ENCODE measurements at places on chromosomes 3 and 15. TPM values are rescaled to one million over a fixed set of nuclear protein-coding genes. Genes with fewer than 3 reads are reported as not detected.
A peak's percentile ranks its signal among the peaks of the same experiment; 100 is the strongest.

- DNase-seq = no peak
Measured at GRCh38 chr3:60250206-60250605, 1001.0 kb downstream of the FHIT start.

GRCh38 chr3:107676469-107677309, 153.9 kb downstream of the BBX start:
- DNase-seq = no peak

DNA sequence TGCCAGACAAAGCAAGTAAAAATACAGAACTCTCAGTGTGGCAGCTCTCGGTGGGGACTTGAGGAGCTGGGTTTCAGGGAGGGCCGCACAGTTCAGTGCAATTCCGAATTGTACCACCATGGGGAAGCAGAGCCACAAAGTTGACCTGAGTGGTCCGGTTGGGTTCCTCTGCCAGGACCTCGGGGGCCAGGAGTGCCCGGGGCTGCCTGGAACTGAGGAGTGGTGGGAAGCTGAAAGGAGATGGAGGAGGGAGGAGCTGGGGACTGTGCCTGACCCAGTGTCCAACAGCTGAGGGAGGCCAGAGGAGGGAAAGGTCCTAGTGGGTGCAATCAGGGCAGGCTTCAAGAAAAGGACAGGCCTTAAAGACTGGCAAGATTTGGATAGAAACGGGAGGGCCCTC, 32.2 kb upstream of the TRH start:
- peak; percentile 82 for DNase-seq

- DNase-seq = no peak
Measured at GRCh38 chr3:136351351-136351750, 101.2 kb downstream of the PCCB start.

- no peak for DNase-seq
Measured at GRCh38 chr15:91525751-91526150, 327.8 kb upstream of the SLCO3A1 start.

- peak; percentile 29 for DNase-seq
Measured at GRCh38 chr15:66387163-66388042, 691 bp downstream of the MAP2K1 start.

GRCh38 chr15:101445562-101446517, 43.7 kb downstream of the PCSK6 start:
- DNase-seq = no peak

GRCh38 chr3:159451067-159451466, 537.6 kb upstream of the IL12A start:
- DNase-seq = no peak

GRCh38 chr3:133895208-133896001, at the start of gene RAB6B:
RAB6B (minus strand) TSS chr3:133895882; CDS start chr3:133895466, 416 bp downstream.
- no peak for DNase-seq

DNA sequence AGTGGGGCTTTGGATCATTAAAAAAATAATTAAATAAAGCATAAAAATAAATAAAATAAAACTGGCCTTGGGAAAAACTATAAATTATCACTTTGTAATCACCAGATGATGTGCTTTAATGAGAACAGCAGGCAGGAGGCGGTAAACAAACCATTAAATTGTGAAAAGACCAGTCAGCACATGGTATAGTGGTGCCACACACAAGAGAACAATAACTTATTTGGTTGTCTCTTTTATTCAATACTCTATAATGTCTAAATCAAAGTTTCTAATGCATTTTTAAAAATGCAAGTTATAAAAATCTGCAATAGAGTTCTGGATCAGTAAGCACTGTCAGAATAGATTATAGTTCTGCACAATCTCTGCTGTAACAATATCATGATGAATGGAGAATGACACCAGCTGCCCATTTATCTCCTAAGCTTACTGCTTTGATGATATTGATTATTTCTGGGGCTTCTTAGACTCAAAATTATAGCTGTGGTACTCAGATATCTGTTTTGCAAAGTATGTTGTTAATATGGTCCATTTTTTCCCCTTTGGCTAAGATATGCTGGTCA, 259.3 kb downstream of the NAALADL2 start:
- DNase-seq = no peak

GRCh38 chr3:106570426-106570825, 701.6 kb upstream of the CBLB start:
- DNase-seq = no peak

DNA sequence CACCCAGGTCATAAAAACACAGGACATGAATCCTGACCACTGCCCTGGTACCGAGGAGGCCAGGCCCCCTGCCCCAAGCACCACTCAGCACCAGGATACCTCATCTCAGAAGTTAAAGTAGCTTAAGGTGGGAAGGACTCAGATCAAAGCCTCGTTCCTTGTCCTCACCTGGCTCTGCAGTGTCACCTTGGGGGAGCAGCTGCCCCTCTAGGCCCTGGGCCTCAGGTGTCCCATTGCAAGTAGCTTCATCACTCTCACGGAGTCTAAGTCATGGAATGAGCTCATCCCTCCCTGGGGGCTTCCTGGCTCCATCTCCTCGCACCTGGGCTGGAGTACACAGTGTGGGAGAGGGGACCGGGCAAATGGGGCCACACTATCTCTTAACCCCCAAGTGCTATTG, 148.0 kb downstream of the TPRA1 start:
- no peak for DNase-seq

GRCh38 chr3:158683230-158683962, 10.9 kb upstream of the LXN start:
- DNase-seq = no peak

DNA sequence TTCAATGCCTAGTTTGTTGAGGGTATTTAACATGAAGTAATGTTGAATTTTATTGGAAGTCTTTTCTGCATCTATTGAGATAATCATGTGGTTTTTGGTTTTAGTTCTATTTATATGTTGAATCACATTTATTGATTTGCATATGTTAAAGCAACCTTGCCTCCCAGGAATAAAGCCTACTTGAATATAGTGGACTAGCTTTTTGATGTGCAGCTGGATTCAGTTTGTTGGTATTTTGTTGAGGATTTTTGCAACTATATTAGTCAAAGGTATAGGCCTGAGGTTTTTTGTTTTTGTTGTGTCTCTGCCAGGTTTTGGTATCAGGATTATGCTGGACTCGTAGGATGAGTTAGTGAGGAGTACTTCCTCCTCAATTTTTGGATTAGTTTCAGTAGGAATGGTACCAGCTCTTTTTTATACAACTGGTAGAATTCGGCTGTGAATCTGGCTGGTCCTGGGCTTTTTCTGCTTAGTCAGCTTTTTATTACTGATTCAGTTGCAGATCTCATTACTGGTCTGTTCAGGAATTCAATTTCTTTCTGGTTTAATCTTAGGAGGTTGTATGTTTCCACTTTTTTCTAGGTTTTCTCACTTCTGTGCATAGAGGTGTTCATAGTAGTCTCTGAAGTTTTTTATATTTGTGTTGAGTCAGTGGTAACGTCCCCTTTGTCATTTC, 209.8 kb upstream of the RBMS3 start:
- no peak for DNase-seq

GRCh38 chr3:7461202-7461825, 600.4 kb downstream of the GRM7 start:
- DNase-seq = no peak

- DNase-seq = peak; percentile 17
Measured at GRCh38 chr15:60006873-60007272, 2.8 kb downstream of the FOXB1 start.

IGSF10 gene
- 1.3 TPM for total RNA-seq

MYO1E gene
- total RNA-seq = 19.9 TPM

CHRNA5 gene
- total RNA-seq = 1.6 TPM

ANKUB1 gene
- not detected for total RNA-seq

NMNAT3 gene
- total RNA-seq = 28.8 TPM

CELF6 gene
- total RNA-seq = 0.54 TPM

HDAC11 gene
- total RNA-seq = 12.1 TPM

IGSF11 gene
- total RNA-seq = under 0.01 TPM

CADPS gene
- total RNA-seq = not detected

TTC21A gene
- 5.1 TPM for total RNA-seq

DUOXA2 gene
- under 0.01 TPM for total RNA-seq

RARB gene
- total RNA-seq = under 0.01 TPM

IL12A gene
- 14.5 TPM for total RNA-seq

All from hematopoietic multipotent progenitor cell (in vitro differentiated cells).